ENCODE measurements at places on chromosomes 7 and 10. TPM values are rescaled to one million over a fixed set of nuclear protein-coding genes. Genes with fewer than 3 reads are reported as not detected.

DNA sequence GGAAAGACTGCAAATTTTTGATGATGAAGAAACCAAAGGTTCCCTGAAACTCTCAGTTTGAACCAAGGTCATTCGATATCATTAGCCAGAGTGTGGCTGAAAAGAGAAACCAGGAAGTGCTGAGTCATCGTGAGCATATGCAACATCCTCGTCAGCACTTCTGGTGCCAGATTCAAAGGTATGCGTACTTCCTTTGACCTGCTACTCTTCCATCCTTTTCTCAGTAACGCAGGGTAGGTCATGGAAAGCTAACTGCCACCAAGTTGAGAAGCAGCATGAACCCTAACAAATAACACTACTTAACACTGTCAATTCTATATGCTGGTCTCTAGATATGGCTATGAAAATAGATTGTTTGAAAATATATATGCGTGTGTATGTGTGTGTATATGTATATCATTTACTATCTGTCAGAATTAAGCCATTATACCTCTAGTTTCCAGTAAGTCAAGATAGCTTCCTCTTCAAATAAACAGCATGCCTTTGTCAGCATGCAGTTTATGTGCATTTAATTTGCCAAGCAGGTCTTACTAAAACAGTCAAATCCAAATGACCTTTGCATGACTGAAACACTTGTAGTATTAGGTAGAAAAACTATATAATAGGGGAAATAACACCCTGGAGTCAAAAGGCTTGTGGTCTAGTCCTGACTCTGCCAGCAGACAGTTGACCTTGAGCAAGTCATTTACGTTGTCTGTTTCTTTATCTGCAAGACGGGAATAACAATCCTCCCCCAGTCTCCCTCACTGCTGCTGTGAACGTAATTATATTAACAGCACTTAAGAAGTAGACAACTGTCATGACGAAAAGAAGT, 26.4 kb downstream of the CDK6 start:
- peak; percentile 66 for DNase-seq

The PAX4 gene
- total RNA-seq: not detected

DNA sequence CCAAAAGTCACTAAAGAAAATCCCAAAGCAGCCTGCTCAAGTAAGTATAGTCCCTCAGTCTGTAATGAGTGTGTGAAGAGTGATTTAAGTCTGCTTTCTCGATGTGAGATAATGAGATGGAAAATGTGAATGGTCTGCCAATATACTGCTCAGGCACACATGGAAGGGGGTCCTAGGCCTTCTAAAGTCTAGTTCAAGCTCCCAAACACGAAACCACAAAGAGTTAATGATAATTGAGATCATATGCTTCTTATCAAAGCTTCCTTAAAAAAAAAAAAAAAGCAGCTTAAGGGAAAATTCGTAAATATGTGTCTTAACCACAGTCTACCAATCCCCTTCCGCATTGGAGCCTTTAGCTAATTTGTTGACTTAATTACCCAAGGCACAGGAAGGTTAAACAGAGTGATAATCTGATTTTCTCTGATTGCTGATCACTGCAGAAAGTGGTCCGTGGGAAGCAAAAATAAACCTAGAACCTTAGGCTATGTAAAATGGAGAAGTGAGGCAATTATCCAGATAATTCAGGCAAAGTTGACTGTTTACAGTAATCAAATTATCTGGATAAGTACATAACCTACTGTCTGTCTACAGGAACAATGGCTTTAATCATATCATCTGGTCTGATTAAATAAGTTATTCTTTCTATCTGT, 172.9 kb downstream of the MBL2 start:
- DNase-seq: no peak

GRCh38 chr7:93359520-93360198, 127.5 kb downstream of the VPS50 start:
- DNase-seq: no peak

DNA sequence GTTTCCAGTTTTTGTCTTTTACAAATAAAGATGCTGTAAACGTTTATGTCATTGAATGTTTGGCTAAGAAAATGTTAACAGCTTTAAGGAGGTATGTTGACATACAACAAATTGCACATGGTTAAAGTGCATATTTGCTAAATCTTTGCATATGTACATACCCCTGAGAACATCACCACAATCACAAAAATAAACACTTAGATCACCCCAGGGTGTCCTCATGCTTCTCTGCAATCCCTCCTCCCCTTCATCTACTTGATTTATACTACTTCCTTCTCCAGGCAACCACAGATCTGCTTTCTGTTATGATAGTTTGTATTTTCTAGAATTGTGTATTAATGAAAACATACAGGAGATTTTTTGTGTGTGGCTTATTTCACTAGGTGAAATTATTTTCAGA, 209.5 kb downstream of the GLRX3 start:
- DNase-seq: no peak

- no peak for DNase-seq
Measured at GRCh38 chr7:96287559-96287958, 34.3 kb downstream of the SLC25A13 start.

- no peak for DNase-seq
Measured at GRCh38 chr10:110708776-110709443, 64.8 kb downstream of the RBM20 start.
